LNCaP clone FGC (cell line): ENCODE measurements at places on chromosomes 7 and 10.

DNA sequence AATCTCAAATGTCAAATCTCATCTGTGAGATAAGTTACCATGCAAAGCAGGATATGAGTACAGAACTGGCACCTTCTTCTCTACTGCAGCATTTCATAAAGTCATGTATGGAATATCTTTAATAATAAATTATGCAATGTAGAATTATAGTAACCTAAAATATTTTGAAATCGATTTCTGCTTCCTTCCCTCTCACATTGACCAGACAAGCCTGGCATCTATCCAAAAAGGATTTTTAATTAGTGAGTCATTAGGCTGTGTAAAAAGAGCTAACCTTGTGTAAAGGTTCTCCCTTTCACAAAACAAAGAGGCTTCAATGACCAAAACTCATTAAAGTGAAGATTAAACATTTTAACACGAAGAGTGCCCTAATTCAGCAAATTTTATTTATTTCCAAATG is 48.8 kb upstream of the EXOC6 start:
- DNase-seq, result no peak

DNA sequence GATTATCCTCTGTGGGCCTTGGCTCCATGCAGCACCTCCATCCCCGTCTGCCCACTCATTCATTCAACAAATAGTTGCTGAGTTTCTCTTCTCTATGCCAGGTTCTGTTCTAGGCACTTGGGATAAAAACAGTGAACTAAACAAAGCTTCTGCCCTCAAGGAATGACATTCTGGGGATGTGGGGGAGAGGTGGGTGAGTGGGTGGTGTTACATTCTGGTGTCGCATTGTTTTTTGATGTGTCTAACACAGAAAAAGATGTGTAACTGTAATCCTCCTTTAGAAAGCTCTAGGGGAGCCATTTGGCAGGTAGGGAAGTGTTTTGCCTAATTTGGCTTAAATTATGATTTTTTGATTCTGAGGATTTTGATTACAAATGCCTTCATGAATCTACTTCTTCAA is 21.4 kb downstream of the AUTS2 start:
- no peak for DNase-seq

GRCh38 chr7:26620352-26620751 is 244.0 kb downstream of the SKAP2 start:
- DNase-seq, result no peak

DNA sequence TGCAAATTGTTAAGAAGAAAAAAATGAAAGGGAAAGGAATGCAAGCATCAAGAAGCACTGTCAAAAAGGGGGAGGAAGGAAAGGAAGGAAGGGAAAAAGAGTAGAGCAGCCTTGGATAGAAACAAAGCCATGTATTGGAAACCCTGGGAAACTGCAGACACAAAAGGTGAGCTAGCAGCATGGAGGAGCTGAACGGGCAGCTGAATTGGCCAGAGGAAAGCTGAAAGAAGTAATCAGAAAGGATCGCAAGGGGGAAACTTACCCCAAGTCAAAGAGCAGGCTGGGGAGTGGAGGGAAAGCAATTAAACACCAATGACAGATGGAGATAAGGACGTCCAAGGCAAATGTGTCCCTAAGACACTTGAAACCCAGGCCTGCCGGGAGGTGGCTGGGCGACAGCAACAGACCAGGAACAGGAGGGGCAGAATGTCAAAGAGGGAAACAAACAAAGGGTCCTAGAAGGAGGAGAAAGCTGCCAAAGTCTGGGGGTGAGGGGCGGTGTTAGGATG is 93.8 kb upstream of the SVIL start:
- DNase-seq, result no peak

DNA sequence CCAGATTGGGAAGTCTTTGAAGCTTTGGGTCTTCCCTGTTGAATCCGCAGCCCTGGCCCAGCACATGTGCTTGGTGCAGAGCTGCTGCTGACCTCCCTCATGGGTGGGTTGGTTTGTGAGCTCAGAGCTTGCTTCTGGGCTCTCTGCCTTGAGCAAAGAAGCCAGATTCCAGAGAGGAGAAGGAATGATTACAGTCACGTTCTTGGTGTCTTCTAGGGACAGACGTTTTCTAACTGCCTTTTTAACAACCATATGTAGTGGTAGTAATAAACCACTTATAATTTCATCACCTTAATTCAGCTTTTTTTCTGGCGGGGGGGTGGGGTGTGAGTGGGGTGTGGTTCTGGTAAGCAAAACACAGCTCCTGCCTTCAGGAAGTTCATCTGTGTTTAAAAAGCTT is 39.5 kb downstream of the LRMDA start:
- no peak for DNase-seq
